ENCODE measurements at places on chromosomes 5 and 9.

GRCh38 chr9:110847671-110848070 lies 179.1 kb downstream of the MUSK start:
- DNase-seq = no peak

- DNase-seq = no peak
Observed at GRCh38 chr5:6397536-6398269, 19.4 kb upstream of the MED10 start.

- DNase-seq = peak; percentile 51
Observed at GRCh38 chr9:113215132-113215531, 5.9 kb downstream of the FKBP15 start.

GRCh38 chr5:171575386-171575785 lies 155.9 kb downstream of the FGF18 start:
- DNase-seq = no peak

DNA sequence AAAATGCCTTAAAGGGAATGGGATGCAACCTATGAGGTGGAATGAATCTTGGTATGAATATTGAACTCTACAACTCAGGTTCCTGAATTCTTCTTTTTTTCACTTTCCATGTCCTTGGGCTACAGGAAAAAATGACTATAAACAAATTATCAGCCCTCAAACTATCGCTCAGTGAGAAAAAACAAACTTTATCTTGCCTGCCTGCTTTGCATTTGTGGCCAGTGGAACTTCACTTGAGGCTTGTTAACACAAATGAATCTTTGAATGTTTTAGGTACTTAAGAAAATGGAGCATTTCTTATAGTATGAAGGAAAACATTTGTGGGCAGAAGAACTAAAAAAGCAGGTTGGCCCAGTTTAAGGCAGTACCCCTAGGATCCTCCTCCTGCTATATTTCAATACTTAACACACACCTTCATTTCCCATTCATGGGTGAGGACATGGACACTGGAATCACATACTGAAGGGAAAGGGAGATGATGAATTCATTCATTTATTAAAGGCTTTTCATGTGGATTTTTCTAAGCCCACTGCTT lies 34.1 kb downstream of the ELOVL7 start:
- DNase-seq = no peak

DNA sequence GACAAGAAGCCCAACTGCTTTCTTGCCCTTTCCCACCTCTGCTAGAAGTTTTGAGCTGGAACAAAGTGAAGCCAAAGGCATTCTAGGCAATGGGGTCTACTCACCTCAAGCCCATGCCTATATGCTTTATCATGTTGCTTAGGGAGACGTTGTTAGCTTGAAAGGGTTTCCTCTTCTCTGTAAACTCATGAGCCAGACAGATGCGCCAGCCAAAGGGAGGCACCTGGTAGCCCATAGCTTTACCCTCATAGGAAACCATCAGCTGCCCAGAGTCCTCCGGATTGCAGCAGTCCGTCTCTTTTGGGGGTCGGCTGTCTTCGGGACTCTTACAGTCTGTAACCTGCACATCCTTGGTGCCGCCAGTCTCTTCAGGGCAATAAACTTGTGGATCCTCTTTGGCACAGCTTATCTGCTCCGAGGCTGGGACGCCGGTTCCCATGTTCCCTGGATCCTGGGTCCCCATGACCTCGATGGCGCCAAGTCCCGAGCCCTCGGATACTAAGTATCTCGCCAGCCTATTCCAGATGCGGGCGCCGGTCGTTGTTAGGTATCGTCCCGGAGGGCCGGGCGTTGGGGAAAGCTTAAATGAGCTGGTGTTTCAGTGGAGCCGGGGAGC lies 678 bp downstream of the GBA2 start:
- peak; percentile 52 for DNase-seq

- DNase-seq = no peak
Observed at GRCh38 chr5:77645158-77645994, 6.9 kb upstream of the OTP start.

DNA sequence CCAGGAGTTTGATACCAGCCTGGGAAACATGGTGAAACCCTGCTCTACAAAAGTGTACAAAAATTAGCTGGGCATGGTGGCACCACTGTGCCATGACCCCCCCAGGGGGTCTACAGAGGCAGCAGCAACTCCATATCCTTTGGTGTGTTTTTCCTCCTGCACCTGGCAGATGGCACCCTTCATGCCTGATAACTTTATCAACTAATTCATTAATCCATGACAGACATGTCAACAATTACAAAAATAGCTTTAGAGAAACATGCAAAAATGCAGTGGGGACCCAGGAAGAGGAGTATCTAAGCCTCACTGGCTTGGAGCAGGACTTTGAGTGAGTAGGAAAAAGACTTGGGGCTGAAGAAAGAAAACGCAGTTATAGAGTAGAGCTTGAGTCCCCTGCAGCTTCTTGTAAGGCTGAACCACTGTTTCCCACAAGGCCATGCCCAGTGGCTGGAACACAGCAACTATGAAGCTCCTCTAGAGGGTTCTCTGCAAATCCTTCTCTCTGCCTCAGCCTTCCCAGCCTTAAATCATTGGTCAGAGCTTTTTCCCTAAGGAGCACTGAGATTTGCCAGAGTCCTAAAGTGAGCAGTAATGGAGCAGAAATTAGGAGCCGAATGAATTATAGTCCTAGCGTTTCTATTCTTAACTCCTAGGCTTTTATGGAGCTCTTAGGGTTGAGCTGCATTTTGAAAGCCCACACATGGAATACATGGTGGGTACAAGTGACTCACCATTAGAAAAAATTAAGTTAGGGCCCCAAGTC lies 25.5 kb upstream of the B4GALT1 start:
- no peak for DNase-seq

GRCh38 chr5:143205883-143206195 lies 197.6 kb downstream of the NR3C1 start:
- no peak for DNase-seq

DNA sequence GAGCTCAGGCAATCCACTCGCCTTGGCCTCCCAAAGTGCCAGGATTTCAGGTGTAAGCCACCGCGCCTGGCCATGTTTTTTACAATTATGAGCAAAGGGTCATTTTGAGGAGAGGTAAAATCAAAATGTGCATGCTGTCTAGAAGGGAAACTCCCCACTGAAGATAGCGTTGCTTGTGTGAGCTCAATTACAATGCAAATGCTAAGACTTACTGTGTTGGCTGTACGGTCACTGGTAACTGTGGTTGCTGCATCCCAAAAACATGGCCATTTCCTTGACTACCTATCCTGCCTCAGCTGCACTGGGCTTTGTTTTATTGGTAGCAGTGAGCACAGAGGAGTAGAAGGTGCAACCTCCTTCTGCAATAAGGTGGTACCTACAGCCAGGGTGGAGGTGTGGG lies 77.4 kb upstream of the SPATA31E1 start:
- no peak for DNase-seq

- no peak for DNase-seq
Observed at GRCh38 chr9:4259489-4259888, 40.4 kb downstream of the GLIS3 start.
